ENCODE measurements at places on chromosomes 6 and 20.
A peak's percentile ranks its signal among the peaks of the same experiment; 100 is the strongest.

DNA sequence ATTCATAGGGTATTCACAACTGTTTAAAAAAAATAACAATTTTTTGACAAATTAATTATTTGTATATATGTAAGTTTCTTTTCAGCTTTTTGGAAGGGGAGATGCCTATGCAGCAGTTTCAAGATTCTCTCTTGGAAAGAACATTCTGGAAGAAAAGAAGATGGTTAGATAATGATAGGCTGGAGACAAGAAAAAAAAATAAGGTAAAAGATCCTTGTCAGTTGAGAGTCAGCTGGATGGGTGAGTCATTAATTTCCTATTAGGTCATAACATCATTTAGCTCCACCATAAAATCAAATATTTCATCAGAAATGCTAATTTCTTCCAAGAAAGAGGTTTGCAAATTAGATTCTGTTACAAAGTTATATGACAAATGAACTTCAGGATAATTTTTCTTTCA, 880.4 kb downstream of the EPHA7 start:
- DNase-seq, result no peak

DNA sequence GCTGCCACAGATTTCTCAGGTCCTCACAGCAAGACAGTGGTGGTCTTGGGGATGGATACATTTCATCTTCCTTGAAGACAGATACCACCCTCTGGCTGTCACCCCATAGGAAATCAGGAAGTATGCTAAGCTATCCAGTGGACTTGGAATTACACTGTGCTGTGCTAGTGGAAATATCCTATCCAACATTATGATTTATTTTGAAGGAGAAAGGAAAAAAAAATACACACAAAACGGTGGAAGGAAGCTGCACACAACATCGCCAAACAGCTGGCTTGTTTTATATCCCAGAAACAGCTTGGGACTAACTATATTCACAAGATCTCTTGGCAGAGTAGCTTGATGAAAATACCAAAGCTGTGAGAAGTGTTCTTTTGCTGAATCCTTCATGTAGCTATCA, 257.6 kb downstream of the LAMA2 start:
- DNase-seq, result peak; percentile 18

DNA sequence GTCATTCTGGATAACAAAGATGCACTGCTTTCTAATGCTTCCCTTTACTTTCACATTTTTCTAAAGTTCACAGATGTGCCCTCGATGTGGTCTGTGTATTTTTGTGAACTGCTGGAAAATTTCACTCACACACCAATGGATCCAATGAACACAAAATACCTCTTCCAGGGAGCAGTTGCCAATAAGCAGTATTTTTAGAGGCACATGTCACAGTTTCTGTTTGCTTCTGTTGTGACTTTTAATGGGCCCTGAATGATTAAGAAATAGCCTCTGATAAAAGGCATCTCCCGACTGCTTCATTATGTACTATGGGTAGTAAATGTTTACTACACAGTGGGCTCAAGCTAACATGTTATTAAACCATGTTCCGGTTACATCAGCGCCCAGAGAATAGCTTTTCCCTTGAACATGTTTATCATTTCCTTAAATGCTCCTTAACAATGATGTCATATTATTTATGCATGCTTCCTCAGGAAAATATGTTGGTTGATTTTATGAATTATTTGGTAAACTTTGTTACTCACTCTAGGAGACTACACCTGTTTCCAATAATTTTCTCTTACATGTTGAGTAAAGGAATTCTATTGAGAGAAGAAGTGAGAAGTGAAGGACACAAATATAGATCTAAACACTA, 188.0 kb downstream of the KCNQ5 start:
- no peak for DNase-seq

DNA sequence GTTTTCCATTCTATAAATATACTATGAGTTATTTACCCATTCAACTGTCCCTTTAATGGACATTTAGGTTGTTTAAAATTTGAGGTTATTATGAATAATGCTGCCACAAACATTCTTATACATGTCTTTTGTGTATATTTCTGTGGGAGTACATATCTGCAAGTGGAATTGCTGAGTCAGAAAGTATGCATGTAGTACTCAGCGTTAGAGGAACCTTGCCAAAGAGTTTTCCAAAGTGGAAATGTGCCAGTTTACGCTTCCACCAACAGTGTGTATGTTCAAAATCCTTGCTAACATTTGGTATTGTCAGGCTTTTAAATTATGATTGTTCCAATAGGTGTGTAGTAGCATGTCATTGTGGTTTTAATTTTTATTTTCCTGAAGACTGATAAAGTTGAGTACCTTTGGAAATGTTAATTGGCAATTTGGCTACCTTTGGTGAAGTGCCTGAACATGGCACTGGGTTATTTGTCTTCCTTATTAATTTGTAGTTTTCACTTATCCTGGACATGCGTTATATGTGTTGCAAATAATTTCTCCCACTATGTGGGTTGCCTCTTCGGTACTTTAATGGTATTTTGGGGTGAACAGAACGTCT, 341.2 kb downstream of the CD83 start:
- DNase-seq, result no peak

DNA sequence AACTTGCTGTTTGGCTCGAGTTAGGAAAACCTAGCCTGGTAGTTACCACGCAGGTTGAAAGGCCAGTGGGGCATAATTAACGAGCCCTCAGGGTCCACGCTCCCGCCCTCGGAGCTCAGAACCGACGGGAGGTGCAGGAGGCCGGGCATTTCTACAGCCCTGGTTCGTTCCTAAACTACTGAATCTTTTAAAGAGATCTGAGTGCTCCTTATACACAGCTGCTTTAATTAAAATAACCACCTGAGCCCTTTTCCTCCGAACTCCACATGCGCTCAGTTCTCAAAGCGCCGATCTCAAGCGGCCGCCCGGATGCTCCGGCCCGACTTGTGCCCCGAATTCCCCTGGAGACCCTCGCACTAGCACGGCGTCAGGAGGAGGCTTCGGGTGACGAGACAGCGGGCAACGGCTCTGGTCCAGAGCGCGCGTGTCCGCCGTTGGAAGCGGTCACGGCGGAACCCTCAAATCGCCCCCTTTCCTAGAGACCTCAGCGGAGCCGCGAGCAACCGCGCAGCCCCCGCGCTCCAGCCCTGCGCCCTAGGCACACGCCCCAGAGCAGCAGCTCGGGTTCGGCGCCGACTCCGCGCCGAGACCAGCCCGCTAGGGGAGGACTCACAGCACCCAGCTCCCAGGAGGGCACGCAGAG, 397 bp downstream of the WDR27 start:
- DNase-seq, result no peak

- no peak for DNase-seq
These were observed 64.8 kb upstream of the TMEM30A start for GRCh38 chr6:75349262-75349984.

GRCh38 chr6:21594416-21595281, 1.1 kb downstream of the SOX4 start:
- no peak for DNase-seq

DNA sequence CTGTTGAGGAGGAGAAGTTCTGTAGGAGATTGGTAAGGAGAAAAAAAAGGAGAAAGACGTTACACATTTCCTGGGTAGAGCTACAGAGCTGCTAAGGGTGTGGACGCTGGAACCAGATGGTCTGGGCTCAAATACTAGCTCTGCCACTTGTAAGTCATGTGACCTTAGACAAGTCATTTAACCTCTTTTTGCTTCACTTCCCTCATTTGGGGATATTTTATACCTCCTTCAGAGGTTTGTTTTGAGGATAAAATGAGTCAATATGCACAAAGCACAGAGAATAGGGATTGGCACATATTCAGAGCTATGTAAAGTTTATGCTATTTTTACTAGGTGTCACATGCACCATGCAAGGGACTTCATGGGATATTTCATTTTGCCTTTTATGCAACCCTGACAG, 708.8 kb downstream of the DHX35 start:
- DNase-seq, result no peak

DNA sequence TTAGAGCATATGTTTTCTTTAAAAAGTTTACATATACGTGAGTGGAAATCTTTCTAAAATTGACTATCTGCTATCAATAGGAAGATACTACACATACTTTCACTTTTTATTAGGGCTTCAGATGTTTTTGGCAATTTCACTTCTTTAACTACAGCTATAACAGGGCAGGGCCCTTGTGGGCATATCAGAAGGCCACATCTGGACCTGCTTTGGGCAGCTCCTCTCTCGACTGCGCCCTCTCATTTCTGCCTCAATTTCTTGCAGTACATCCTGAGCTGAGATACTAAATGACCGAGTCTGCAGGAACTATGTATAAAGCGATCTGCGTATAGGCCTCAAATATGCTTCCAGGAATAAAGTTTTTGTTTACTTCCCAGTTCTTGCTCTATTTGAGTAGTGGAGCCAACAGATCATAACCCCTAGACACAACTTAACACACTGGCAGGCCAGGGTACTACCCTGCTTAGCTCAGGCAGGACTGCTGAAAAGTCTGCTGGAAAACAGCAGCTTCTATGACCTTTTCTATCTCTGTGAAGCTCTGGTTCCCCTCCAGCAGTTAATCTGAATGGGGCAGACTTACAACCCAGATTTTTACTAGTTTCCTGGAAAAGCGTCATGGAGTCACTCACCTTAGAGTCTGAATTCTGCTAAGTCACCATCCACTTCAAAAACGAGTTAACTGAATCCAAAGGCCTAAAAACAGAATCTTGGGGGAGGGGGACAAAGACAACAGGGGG, 12.7 kb downstream of the GCLC start:
- DNase-seq, result no peak

Measured in left renal pelvis (tissue), 4 donors.